Chondrocyte (in vitro differentiated cells): ENCODE measurements at places on chromosomes 12 and 14.

DNA sequence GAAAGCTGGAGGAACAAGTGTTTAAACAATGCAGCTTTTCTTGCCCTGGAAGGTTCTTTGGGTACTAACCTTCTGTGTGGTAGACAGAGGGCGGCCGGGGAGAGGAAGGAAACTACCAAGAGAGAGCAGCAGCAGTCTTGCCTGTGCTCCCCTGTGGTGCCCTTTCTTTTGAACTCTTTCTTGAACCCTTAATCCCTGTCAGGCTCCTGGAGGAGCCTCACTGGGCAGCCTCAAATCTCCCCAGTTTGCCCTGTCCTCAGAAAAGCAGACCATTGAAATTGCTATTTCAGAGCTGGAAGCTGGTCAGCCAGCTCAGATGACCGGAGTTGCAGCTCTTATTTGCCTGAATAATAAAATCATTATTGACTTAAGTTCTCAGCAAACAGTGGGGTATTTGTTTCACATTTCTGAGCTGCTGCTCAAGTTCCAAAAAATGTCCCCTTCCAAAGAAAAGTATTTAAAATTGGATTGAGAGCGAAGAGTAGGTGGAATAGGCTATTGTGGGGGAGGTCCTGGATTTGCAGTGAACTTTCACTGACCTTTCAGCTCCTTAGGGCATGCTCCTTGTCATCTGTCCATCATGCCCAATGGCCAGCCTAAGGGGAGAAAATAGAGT lies 42.1 kb upstream of the RNASE3 start:
- DNase-seq, result no peak

DNA sequence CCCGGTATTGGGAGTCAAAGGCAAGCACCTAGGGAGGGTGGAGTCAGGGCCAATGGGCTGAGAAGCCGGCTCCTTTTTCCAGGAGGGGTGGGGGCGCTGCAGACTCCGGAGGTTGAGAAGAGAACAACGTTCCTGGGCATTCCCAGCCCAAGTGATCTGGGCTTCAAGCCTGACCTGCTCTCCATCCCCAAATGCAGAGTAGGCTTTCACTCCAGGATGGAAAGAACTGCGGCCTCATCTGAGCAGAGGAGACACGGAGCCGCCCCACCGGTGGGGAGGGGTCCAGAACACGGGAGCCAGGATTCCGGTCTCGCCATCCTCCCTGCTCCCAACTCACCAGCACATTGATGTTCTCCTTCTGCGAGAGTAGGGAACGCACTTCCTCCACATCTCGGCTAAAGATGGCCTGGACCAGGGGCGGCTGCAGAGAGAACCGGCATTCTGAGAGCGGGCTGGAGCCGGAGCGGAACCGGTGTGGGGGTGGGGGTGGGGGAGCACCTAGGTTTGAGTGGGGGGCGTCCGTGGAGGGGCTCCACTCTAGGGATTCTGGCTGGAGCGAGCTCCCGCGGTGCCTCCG lies 605 bp downstream of the ANKRD52 start:
- DNase-seq, result no peak

DNA sequence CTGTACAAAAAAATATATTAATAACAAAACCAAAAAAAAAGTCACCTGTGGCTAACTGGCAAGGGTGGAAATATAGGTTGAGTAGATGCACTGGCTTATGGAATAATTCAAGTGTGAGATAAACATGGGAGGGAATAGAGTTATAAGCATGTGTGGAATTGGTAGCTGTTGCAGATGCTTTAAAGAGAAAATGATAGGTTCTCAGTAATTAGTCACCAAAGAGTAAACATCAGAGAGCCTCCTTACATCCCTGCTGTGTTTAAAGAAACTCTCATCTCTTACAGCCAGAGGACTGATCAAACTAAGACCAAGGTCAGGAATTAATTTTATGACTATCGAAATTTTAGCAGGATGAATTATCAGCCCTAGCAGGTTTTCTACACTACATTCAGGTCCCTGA lies 70.5 kb downstream of the EGLN3 start:
- DNase-seq, result no peak

GRCh38 chr12:68207276-68207675 lies 18.3 kb downstream of the IL26 start:
- DNase-seq, result no peak

- no peak for DNase-seq
Measured at GRCh38 chr12:103909811-103910210, 20.4 kb upstream of the HSP90B1 start.

- DNase-seq, result no peak
Measured at GRCh38 chr14:75101491-75101890, 25.4 kb downstream of the NEK9 start.

DNA sequence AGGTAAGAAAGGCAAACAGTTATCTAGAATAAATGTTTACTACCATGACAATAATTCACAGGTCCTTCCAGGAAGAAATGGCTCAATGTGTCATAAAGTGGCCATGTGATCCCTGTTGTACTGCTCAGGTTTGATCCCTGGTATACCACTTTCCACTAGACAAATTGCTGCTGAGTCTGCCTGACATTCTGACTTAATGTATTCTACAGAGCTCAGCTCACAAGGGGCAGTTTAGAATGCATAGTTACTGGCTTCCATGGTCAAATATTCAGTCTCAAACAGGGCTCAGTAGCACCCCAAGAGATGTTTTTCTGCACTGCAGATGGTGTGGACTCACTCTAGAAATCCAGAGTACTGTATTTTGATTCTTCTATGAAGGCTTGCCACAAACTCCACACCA lies 21.8 kb downstream of the TSHR start:
- DNase-seq, result no peak

GRCh38 chr14:75205591-75205990 lies 29.2 kb upstream of the TMED10 start:
- DNase-seq, result no peak

DNA sequence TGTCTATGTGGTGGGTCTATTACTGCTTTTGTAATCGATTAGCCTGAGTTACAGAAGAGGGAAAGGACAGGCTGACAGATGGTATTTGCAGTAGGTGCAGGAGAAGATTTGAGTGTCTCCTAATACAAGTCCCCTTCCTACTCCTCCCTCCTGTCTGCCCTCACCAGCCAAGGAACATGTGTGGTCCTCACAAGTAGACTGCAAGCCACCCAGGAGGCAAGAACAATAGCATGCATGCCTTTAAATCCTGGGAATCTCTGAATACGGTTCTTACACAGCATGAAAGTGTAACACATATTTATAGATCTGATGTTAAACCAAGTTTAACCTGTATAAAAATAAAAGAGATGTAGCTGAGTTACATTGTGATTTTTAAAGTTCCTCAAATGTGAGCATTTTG lies 117.0 kb downstream of the PTCSC3 start:
- no peak for DNase-seq

DNA sequence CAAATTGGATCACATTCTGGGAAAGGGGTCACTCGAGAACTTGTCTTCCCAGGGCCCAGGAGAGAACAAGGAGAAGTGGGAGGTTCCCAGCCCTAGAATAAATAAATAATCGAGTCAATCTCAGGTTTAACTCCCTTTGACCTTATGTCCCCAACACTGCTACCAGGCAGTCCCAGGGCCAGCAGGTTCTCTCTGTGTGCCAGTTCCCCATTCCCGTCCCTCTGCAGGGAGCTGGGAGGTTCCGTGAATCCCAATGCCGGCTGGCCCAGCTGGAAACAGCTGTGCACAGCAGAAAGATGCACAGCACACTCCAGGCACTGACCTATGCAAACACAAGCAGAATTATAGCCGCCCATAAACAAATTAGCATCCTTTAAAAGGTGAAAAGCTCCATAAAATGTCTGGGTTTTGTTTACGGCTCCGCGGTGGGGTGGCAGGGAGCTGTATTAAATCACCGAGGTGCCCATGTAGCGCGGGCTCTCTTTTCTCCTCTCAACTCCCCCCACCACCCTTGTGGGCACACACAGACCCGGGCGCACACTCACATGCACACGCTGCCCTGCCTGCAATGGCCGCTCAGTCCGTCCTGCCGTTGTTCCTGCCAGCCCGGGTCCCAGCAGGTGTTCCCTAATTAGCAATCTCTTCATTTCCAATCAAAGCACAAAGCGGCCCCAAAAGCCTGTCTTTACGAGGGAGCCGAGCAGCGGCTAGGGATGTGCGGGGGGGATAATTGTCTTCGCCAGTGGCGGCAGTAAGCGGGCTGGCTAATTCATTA lies 46.6 kb upstream of the ESRRB start:
- DNase-seq, result no peak

GRCh38 chr14:21071225-21072030 lies 1.3 kb downstream of the ARHGEF40 start:
- peak; percentile 98 for DNase-seq

- DNase-seq, result no peak
Measured at GRCh38 chr12:90235642-90236041, 527.0 kb upstream of the ATP2B1 start.

- DNase-seq, result no peak
Measured at GRCh38 chr14:32233260-32233659, 30.2 kb upstream of the RNU6-8 start.

- no peak for DNase-seq
Measured at GRCh38 chr12:9944391-9944790, 12.2 kb upstream of the CLEC2A start.

GRCh38 chr14:54818201-54819133 lies 84.2 kb downstream of the GCH1 start:
- DNase-seq, result no peak

GRCh38 chr14:49659526-49660455 lies 24.7 kb upstream of the DNAAF2 start:
- DNase-seq, result no peak

DNA sequence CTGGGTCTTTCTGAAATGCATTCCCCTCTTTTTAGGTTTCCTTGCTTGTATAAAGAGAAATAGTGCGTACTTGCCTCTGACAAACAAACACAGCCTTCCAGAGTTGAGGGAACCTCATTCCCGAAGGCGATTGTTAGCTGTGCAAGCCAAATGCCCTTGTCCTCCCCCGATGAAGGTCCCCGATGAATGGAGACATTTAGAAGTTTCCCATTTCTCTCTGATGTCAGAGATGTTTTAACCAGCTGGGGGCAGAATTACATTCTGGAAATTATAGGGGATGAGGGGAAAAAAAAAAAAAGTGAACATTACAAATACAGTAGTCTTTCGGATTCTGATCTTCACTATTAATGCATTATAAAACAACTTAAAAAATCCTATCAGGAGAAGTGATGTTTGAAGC lies 366.8 kb downstream of the VRK1 start:
- DNase-seq, result no peak

GRCh38 chr12:14884458-14884878 lies 1.2 kb downstream of the MGP start:
- no peak for DNase-seq

- DNase-seq, result no peak
Measured at GRCh38 chr14:104323551-104324175, 185.3 kb downstream of the KIF26A start.

DNA sequence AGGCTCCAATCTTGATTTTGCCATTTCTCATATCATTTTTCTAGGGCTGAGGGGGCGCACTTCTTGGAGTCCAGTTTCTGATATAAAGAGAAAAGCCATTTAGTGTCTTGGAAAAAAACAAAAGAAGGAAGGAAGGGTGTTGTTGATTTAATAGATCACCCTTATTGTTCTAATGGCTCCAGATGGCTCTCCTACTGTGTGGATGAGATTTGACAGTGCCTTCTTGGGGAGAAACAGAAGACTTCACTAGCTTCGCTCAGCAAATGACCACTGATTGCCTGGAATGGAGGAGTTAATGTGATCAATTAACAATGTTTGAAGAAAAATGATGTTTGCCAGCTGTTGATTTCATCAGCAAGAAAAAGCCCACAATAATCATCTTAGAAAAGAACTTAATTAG lies 216.2 kb downstream of the APAF1 start:
- DNase-seq, result no peak

GRCh38 chr12:8860165-8860961 lies 37.9 kb downstream of the A2ML1 start:
- no peak for DNase-seq

GRCh38 chr14:53881161-53881871 lies 75.3 kb downstream of the BMP4 start:
- no peak for DNase-seq

DNA sequence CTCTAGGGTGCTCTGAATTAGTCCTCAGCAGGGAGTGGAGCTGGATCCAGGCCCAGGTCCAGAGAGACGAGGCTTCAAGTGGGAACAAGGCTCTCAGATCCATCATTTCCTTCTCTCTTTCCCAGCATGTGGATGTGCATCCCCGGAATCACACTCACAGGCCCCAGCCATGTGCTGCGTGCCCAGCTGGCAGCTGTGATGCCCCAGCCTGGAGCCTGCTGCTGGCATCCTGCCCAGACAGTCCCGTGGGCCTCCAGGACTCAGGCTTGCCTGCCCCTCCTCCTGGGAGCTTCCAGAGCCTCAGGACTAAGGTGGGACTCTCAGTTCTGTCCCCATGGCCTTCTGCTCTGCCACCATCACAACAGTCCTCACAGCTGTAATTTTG lies 6.2 kb upstream of the KRT84 start:
- DNase-seq, result no peak

DNA sequence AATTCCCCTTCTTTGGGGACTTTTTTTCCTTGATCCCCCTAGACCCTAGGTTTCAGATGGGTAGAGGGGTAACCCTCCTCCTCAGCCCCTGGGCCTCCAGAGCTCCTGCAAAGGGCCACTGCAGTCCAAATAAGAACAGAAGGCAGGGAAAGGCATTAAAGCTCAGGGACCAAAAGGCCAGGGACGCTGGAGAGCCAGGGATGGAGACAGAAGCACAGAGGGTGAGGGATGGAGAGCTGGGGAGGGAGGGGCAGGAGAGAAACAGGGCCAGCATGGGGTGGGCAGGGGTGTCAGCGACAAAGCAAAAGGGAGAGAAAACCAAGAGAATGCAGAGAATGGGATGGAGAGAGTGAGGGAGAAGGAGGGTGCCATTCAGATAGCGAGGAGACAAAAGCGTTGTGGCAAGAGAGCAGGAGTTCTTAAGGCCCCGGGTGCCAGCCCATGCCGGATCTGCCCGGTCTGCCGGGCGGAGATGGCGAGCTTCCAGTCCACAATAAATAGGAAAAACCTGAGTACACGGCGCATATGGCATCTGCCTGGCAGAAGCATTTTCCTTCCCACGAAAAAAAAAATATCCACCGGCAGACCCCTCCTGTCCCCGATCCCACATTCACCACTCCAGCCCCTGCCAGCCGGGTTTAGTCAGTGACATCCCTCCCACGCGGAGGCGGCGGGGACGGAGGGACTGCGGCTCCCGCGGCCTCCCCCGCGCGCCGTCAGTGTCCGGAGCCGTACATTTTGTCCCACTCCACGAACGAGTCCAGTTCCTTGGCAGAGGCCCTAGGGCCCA lies 28.6 kb downstream of the FIGNL2 start:
- DNase-seq, result no peak

DNA sequence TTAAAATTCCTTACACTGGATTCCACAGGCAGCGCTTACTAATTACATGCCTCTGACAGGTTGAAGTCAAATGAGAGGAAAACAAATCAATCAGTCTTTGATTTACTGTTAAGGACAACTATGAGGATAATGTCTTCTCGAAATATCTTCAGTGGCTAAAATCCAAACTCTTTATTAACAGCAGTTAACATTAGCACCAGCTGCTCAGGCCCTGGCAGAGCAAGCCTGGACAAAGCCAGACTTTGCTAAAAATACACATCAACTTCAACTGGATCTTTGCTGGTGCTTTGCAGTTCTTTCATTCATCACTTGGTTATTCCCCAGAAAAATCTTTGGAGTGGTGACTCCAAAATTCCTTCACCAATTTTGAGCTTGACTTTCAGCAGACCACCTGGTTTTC lies 98.7 kb downstream of the HECTD4 start:
- no peak for DNase-seq
